Activated CD8-positive, alpha-beta memory T cell treated with anti-CD3 and anti-CD28 coated beads for 48 hours (primary cell): ENCODE measurements at places on chromosomes 13 and 19.

DNA sequence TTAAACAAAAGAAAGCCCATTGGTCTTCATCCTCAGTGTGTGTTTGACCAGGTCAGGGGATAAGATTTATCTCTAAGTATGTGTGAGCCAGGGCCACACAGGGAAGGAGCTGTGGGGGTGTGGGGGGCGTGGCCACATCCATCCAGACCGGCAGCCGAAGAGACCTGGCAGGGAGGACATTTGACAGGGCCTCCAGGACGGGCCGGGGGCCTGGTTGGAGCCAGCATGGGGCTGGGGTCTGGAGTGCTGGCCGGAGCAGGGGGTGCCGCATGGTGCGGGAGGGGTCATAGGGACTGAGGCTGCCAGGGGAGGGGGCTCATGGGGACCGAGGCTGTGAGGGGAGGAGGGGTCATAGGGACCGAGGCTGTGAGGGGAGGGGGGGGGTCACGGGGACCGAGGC is 20.4 kb upstream of the GNA15 start:
- DNase-seq, result no peak

- no peak for DNase-seq
Measured at GRCh38 chr19:18349524-18350128, 9.2 kb downstream of the PGPEP1 start.

- no peak for DNase-seq
Measured at GRCh38 chr13:112658808-112659207, 31.0 kb upstream of the ATP11A start.

DNA sequence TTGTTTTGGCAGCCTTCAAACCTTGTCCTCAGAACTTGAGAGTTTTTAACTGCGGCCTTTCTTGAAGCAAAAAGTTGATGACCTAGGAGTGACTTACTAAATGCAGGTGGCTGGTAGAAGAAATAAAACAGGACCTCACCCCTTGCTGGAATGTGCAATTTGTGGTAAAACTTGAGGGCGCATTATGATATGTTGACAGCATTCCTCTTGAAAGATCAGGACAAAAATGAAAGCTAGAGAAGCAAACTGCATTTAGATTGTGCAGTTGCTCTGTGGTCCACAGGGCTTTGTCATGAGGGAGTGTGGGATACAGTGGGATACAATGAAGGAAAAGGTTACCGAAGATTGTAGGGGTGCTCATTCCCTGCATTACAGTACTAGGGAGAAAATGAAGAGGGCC is 504.2 kb downstream of the GPC6 start:
- no peak for DNase-seq

DNA sequence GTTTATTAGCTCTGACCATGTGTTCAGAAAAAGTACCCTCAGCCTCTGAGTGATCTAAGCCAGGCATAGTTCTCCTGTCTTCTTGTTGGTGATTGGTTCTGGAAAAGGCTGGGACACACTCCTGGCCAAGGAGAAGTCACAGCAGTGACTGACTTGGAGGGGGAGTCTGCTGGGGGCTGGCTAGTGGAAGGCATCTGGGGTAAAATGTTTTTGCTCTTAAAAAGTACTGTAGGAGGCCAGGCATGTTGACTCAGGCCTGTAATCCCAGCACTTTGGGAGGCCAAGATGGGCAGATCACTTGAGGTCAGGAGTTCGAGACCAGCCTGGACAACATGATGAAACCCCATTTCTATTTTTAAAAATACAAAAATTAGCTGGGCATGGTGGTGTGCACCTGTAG is 21.7 kb downstream of the FAM187B start:
- DNase-seq, result no peak

DNA sequence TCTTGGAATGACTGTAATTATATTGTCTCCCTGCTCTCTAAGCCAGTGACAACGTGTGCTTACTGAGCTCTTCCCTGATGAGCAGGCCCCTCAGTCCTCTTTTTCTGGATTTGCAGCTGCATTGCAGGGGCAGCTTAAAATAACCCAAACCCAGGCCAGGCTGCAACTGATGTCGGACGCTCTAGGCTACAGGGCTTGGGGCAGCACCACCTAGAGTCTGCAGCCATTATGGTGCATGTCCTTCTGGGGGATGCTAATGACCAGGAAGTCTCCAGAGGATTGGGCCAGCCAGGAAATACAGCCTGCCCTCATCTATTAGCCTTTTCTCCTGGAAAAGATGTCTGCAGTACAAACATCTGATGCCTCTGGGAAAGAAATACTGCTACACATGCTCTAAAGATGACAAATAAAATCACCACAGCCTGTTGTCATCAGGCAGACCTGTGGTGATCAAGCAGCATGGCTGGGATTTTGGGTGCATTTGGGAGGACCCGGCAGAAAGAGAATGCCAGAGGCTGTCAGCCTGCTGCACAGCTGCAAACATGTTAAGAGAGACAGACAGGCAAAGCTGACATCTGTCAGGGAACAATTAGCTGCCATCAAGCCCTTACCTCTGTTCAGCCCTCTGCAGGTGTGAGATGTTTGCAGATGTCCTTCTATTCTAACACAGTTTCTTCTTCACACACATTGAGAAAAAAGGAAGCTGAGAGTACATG is 51.8 kb downstream of the CCDC70 start:
- DNase-seq, result no peak

- DNase-seq, result no peak
Measured at GRCh38 chr13:47853236-47853635, 147.8 kb downstream of the SUCLA2 start.

GRCh38 chr13:99778500-99778899 is 193.1 kb downstream of the ZIC5 start:
- no peak for DNase-seq

DNA sequence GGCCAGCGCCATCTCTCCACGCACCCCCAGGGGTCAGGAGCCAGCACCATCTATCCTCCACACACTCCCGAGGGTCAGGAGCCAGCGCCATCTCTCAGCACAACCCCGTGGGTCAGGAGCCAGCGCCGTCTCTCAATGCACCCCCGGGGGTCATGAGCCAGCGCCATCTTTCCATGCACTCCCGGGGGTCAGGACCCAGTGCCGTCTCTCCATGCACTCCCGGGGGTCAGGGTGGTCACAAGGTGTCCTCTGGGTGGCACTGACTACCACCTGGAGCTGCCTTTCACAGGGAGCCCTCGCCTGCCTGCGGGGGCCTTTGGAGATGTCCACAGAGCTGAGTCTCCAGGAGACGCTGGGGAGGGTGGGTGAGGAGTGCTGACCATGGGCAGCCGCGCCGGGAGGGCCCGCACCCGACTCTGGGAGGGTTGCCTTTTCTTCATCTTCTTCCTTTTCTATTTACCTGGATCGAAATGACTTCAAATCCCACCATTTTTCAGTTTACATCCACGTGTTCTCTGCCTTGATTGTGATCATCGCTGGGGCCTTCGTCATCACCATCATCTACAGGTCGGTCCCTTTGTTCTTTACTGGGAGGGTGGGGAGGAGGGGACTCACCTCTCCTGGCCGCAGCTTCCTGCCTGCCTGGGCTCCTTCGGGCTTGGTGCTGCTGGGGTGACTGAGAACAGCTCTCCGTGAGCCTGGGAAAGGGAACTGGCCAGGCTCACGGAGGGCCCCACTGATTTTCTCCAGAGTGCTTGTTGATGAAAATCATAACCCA is 19.1 kb downstream of the TEX29 start:
- DNase-seq, result no peak

GRCh38 chr13:74867460-74867859 is 614.5 kb downstream of the TBC1D4 start:
- DNase-seq, result no peak

DNA sequence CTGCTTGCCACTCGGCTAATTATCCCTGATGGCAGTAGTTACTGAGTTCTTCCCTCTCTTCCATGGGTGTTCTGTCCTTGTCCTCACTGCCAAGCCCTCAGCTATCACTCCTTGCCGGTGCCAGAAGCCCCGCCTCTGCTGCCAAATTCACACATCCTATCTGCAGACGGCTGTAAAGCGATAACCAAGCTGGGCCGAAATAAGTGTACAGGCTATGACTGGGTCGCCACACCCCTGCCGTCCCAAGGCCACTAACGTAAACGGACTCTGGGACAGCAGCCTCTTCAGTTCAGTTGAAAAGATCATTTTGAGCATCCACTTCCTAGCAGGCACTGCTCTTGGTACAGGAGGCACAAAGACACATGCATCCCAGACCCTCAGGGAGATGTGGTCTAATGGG is 13.3 kb downstream of the SLC7A1 start:
- no peak for DNase-seq

DNA sequence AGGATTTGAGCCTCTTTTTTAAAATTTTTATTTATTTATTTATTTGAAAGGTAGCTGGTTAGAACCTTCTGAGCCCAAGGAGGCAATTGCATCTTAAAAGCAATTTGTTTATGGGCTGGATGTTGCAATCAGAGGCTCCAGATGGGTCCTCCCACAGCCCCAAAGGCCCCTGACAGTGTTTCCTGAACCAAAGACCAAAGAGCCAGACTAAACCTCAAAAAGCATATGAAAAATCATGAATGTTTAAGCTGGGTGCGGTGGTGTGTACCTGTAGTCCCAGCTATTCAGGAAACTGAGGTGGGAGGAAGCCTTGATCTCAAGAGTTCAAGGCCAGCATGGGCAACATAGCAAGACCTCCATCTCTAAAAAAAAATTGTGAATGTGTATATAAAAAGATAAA is 67.8 kb upstream of the RGCC start:
- no peak for DNase-seq

DNA sequence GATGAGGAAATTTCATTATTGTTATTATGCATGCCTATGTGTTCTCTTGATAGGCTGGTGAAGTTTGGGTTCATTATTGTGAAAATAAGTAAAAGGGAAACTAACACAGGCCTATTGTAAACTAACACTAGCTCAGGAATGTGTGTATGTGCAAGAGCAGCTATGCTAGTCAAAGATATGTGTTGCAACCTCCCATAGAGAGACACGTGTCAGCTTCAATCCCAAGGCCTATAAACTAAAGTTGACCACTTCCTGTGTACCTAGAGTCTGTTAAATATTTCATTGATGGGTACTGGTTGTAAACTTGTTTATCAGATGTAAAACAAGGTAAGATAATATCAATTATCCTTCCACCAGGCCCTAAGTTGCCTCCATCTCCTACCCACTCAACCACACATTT is 44.7 kb upstream of the ZNF30 start:
- no peak for DNase-seq
